Transverse colon (tissue), 4 donors: ENCODE measurements at places on chromosomes 4 and X. TPM values are rescaled to one million over a fixed set of nuclear protein-coding genes. Genes with fewer than 3 reads are reported as not detected.

GRCh38 chr4:94238160-94238559 lies 30.5 kb downstream of the SMARCAD1 start:
- H3K4me3 ChIP-seq = no peak overlapping the region
- H3K27me3 ChIP-seq = no peaks in the 10 kb centered on the region
- no peak for DNase-seq
- H3K4me1 ChIP-seq = no peaks in the 10 kb centered on the region

GRCh38 chr4:111639876-111640275 lies 505.4 kb upstream of the FAM241A start:
- H3K4me1 ChIP-seq = no peaks in the 10 kb centered on the region
- DNase-seq = no peak
- no peaks in the 10 kb centered on the region for H3K36me3 ChIP-seq
- H3K4me3 ChIP-seq = no peak overlapping the region

- H3K4me1 ChIP-seq = no peaks in the 10 kb centered on the region
- H3K27ac ChIP-seq = no peak overlapping the region
- H3K27me3 ChIP-seq = no peaks in the 10 kb centered on the region
- DNase-seq = no peak
These were observed 14.3 kb downstream of the ARMCX1 start for GRCh38 chrX:101564651-101565050.

DNA sequence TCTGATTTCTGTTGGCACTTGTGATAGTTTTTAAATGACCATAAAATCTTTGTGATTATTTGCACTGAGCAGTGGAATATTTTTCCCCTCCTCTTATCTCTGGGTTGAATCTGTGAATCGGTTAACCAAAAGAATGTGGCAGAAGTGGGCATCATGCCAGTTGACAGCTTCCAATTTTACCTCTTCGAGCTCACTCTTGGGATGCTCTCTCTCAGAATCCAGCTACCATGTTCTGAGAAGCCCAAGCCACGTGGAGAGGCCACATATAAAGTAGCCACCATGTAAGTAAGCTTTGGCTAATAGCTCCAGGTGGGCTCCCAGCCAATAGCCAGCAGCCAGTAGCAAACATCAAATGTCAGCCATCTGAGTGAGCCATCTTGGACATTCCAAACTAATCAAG lies 12.9 kb upstream of the WDR19 start:
- no peaks in the 10 kb centered on the region for H3K4me1 ChIP-seq
- no peaks in the 10 kb centered on the region for H3K27me3 ChIP-seq

GRCh38 chr4:113593400-113594230 lies 167.9 kb downstream of the CAMK2D start:
- H3K36me3 ChIP-seq = no peaks in the 10 kb centered on the region
- no peak for DNase-seq
- peaks cover 8% of the 10 kb centered on the region for H3K4me1 ChIP-seq
- no peak overlapping the region for H3K27ac ChIP-seq
- H3K4me3 ChIP-seq = no peak overlapping the region
- no peaks in the 10 kb centered on the region for H3K27me3 ChIP-seq

DNA sequence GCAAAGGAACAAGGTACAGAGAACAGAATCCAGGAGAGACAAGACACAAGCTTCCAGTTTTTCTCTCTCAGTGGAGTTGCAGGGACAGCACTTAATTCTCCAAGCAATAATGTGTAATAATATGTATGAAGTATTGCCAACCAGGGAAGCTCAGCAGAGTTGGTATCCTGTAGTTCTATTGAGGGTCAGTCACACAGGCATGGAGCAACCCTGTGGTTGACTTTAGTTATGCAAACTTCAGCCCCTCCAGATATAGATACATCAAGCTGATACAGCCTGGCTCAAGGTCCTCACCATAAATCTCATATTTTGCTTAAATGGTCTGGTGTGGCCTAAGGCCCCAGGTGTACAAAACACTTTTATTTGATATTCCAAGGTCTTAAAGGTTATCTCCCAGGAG lies 248.6 kb upstream of the EPHA5 start:
- no peak overlapping the region for H3K4me3 ChIP-seq
- no peaks in the 10 kb centered on the region for H3K4me1 ChIP-seq
- DNase-seq = no peak
- H3K27me3 ChIP-seq = no peaks in the 10 kb centered on the region
- no peak overlapping the region for H3K27ac ChIP-seq

DNA sequence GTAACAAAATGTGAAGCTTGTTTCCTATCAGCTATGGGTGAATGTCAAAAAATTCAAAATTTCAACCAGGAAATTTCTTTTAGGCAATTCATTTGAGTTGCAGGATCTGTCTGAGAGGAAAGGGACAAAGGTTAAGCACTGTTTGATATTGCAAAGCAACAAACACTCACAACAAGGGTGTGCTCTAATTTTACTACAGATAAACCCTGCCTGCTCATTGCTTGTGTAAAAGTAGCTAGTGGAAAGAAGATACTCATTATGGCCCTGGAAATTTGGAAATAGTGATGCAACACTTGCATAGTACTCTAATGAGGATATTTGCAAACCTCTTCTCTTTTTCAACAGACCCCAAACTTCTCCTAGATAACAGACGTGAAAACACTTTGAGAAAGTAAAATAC lies 27.1 kb downstream of the FAM47E start:
- no peak for DNase-seq
- H3K4me3 ChIP-seq = no peak overlapping the region
- H3K27ac ChIP-seq = no peak overlapping the region
- no peaks in the 10 kb centered on the region for H3K36me3 ChIP-seq
- no peaks in the 10 kb centered on the region for H3K27me3 ChIP-seq

The RBMXL3 gene
- total RNA-seq = not detected
